ENCODE measurements at places on chromosomes 4 and X.
A peak's percentile ranks its signal among the peaks of the same experiment; 100 is the strongest.

GRCh38 chr4:92421920-92422319 lies 118.2 kb downstream of the GRID2 start:
- DNase-seq = no peak

- no peak for DNase-seq
Measured at GRCh38 chr4:26085551-26085950, 171.5 kb downstream of the SMIM20 start.

DNA sequence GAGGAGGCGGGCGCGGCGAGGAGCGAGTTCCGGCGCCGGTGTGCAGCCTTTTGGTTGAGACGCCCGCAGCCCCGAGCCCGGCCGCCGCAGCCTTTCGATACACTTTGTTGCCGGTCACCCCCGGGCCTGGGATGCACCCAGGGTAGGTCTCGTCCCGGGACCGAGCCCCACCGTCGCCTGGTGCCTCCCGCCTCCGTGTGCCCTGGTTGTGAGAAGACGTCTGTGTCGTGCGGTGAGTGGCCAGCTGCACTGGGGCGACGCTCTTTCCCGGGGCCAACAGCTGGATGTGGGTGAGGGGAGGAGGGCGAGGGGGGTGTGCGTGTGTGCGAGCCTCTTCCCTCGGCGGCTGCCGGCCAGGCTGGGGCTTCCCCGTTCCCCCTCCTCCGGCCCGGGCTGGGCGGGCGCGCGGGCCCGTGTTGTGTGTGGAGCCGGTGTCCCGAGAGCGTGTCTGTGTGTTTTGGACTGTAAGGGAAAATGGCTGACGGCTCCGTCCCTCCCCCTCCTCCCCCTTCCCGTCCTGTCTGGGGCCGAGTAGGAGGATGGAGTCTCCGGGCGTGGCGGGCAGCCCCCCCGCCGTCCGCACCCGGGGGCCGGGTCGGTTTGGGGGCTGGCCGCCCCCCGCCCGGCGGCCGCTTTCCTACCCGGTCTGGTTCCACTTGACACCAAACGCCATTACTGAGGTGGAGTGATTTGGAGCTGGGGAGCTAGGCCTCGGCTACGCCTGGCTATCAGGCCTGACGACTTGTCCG lies 807 bp downstream of the USP9X start:
- peak; percentile 23 for DNase-seq

DNA sequence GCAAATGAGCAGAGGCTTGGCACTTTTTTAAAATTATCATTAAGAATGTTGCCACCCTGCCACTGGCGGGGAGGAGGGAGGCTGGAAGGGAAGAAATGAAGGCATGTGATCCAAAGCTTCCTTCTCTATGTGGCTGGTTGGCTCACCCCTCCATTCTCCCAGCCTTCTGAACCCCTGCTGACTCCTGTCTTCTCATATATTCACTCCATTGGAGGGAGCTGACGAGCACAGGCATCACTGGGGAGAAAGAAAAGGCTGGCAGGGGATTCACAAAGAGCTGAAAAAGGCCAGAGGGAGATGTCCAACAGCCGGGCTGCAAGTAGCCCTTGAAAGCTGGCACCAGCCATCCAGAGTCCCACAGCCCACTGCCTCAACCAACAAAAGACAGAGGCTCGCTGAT lies 495.6 kb downstream of the BCOR start:
- no peak for DNase-seq

DNA sequence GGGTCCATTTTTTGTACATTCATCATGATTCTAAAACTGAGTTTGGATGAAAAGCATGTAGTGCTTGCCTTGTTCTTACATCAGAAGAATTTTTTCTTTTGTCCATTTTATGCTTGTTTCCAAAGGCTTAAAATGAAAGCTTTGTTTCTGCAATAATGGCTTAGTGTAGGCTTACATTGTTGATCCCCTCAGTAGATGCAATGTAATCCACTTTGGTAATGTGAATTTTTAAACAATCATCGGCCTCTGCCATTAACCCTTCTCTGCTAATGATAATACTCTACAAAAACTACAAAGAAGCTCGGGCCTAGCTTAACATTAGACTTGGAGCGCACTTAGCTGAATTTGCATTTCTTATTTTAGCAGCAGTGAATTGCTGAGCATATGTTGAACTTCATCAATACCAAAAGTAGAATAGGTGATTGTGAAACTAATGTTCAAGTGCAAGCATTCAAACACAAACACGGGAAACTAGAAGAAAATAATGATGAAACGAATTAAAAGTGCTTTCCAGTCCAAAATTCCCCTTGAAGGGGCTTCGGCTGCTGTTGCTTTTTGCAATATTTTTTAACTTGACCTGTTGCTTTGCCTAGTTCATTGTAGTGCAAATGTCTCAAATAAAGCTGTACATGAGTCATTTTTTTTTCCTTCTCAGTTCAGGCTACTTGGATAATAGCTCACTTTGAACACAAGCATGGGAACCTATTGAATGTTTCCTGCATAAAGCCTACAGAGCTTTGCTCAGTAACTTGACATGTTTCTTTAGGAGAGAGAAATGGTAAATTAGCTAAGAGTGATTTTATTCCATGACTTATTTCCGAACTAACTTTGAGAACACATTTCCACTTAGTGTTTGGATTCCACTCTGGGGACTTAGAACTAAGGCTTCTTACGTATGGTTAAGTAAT lies 66.5 kb downstream of the SLIT2 start:
- no peak for DNase-seq

GRCh38 chr4:60657807-60658206 lies 542.3 kb upstream of the ADGRL3 start:
- DNase-seq = no peak

GRCh38 chrX:117834076-117834475 lies 282.5 kb downstream of the KLHL13 start:
- DNase-seq = no peak

DNA sequence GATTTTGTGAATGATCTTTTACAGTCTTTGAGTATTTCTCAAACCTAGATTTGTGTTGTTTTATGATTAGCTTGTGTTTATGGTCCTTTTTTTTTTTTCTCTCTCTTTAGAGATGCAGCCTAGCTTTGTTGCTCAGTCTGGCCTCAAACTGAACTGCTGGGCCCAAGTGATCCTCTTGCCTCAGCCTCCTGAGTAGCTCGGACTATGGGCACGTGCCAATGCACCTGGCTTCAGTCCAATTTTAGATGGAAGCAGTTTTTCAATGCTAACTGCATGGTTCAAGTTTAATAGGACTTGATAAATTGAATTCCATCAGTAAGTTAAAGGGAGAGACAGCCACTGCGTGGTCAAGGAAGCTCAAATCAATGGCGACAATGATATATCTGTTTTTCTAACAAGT lies 3.8 kb upstream of the FGG start:
- DNase-seq = no peak

GRCh38 chr4:172489861-172490260 lies 676.7 kb downstream of the GALNTL6 start:
- no peak for DNase-seq

- DNase-seq = no peak
Measured at GRCh38 chr4:149987330-149988086, 90.7 kb upstream of the DCLK2 start.
